ENCODE measurements at places on chromosomes 7 and 10.

DNA sequence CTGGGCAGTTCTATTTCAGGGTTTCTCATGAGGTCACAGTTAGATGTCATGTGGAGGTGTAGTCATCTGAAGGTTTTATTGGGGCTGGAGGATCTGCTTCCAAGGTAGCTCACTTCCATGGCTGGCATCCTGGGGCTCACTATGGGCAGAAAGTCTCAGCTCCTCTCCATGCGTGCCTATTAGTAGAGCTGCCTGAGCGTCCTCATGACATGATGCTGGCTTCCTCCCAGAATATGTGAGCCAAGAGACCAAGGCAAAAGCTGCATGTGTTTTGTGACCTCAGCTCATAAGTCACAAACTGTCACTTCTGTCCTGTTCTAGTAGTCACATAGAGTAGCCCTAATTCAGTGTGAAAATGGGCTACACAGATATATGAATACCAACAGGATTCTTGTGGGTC, 524.4 kb downstream of the SUGCT start:
- no peak for DNase-seq

DNA sequence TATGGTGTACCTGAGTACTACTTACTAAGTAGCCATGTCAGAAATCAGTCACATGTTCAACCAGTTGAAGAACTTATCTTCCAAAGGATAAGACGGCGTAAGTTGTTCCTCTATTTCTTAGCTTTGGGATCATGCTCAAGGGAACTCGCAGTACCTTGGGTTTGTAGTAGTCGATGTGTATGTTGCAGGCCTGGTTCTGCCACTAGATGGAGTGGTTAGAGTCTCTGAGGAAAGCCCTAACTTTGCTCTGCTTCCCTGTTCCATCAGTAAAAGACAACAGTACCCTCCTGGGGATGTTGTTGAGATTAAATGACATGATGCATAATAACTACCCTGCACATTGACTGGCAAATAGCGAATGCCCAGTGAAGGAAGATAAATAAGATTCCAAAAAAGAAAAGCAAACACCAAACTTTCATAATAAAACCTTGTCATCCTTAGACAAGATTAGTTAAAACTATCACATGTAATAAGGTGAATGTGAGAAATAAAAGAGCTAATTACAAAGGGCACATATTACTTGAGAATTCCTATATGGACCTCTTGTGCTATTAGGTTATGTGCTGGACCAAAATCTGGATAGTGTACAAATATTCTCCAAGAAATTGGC, 165.9 kb downstream of the ABCA13 start:
- no peak for DNase-seq

- no peak for DNase-seq
Measured at GRCh38 chr10:103833731-103834365, 21.5 kb downstream of the SH3PXD2A start.

GRCh38 chr7:17185690-17186070, 112.8 kb upstream of the AHR start:
- DNase-seq, result no peak

GRCh38 chr7:138563808-138564207, 103.7 kb downstream of the TRIM24 start:
- no peak for DNase-seq

DNA sequence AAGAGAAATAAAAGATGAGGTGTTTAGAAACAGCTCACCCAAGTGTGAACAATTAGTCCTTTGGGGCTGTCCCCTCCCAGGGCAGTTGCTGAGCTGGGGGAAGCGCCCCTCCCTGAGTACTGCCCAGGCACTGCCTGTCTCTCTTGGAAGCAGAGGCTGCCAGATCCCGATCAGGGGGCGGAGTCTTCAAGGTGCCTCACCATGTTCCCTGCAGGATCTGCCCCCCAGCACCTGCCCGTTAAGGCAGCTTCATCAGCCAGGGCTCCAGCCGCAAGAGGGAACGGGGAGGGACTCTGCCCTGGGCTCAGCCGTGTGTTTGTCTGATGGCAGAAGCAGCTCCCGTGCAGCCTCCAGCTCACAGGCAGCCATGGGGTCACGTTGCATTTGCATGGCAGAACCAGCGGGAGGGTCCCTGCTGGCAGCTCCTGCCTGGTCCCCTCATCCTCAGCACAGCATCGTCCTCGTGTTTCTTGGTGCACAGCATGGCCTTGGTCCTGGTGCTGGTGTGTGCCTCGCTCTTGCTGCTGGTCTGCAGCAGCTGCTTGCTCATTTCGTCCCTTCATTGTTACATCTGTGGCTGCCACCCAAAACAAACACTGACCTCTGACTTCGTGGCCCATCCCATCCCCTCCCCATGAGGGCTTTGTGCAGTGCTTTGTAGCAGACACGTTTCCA, 10.7 kb upstream of the DPYSL4 start:
- no peak for DNase-seq

DNA sequence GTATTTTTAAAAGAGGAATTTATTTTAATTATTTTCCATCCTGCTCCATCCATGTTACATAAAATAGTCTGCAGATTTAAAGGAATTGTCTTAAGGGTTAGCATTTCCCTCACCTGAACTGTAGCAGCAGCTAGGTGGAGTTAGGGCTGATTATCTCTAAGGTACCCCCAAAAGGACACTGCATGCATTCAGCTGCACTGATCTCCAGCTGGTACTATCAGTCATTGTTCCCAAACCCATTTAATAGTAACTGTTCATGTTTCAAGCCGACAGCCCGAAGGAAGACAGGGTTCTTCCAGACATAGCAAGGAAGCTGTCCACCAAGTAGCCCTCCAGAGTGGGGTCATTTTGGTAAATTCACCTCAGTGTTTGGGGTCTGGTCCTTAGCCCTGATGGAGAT, 48.7 kb downstream of the FAM171A1 start:
- DNase-seq, result no peak

DNA sequence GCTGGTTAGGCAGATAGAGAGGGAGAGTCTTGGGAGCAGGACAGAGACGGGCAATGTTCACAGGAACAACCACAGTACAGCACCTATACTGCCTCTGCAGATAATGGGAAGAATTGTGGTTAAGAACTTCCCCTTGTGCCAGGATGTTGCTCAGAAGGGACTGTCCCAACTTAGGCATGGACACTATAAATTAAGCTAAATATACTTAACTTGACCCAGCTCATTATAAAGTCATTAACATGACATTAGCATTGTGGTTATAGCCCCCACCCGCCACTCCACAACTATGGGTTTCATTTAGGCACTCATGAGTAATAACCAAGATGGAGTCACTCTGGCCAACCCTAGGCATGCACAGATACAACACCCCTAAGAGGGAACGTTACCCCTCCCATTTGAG, 310.9 kb upstream of the NRG3 start:
- no peak for DNase-seq

DNA sequence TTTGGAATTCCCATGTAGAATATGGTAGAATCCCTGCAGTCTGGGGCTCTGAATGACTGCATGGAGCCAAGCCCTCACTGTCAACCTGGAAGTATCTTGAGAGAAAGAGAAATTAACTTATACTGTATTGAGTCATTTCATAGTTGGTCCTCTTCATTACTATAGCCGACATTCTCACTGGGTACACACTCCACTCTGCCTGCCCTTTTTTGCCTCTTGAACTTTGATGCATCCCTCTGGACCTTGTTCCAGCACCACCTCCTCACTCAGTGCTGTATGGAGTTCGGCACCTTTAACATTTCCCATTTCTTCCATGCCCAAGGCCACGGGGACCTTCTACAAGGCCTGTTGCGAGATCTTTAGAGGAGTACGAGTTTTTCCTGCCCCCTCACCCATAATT, 4.6 kb upstream of the ARHGAP22 start:
- DNase-seq, result no peak

- DNase-seq, result no peak
Measured at GRCh38 chr10:60428387-60428737, 38.7 kb upstream of the ANK3 start.

- no peak for DNase-seq
Measured at GRCh38 chr10:73554721-73555120, 36.4 kb downstream of the USP54 start.

DNA sequence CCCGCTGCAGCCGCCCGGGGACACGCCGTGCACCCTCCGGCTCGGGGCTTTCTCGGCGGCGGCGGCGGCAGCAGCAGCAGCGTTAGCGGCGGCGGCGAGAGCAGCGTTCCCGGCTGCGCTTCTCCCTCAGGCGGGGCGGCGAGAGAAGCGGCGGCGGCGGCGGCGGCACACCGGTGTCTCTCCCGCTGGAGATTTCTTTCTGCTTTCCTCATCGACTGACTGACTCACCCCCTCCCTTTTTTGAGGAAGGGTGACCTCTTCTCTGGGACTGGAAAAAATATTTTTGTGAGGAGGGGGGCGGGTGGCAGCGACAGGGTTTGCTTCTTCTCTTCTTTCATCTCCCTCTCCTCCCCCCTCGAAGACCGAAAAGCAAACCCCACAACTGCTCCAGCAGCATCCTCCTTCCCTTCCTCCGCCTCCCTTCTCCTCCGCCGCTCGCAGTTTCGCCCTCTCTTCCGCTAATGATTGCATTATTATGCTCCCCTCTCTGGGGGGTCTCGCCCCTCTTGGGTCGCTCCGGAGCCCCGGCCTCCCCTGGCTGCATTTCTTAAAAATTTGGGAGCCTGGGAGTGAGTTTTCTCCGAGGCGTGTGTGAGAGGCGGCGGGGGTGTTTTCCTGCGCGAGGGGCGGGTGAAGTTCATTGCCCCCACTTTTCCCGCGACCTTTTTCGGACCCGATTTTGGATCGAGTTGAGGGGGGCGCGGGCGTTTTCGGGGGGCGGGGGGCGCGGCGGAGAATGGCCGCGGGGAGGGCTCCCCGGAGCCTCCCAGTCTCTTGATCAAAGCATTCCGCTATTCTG, 411 bp downstream of the AUTS2 start:
- no peak for DNase-seq

GRCh38 chr7:76371396-76371795, 12.6 kb upstream of the YWHAG start:
- no peak for DNase-seq

DNA sequence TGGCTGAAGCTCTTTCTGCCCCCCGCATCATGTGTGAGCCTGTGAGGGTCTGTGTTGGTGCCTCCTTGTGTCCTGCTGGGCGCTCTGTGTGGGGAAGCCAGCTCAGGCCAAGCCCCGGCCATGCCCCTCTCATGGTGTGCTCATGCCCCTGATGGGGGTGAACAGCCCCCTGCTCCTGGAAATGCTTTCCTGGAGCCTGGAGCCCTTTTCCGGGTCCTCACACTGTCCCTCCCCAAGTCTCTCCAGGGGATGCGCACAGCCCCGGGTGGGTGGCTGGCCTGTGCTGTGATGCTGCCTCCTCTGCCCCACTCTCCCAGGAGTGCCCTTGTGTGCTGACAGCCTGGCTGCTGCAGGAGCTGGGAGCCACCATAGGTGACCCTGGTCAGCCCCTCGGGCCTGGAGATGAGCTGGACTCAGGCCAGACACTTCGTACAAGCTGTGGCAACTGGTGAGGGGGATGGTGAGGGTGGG, 20.8 kb upstream of the ZNF862 start:
- no peak for DNase-seq

DNA sequence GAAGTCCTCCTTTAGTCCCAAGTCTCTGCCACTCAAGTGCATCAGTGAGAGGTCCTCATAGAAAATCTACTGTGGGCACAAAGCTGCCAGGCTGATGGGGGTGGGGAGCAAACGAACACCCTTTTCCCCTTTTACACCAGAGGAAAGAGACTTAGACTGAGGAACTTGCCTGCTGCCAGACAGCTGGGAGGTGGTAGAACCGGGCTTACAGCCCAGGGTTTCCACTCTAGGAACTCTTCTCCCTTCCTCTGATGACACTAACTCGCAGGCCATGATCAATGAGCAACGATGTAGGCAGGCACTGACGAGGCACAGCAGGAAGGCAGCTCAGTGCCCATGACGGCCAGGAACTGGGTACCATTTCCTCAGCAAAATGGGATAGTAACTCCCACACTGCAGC, 11.0 kb upstream of the SH2D4B start:
- no peak for DNase-seq

- DNase-seq, result no peak
Measured at GRCh38 chr7:44712012-44712411, 36.6 kb upstream of the ZMIZ2 start.

DNA sequence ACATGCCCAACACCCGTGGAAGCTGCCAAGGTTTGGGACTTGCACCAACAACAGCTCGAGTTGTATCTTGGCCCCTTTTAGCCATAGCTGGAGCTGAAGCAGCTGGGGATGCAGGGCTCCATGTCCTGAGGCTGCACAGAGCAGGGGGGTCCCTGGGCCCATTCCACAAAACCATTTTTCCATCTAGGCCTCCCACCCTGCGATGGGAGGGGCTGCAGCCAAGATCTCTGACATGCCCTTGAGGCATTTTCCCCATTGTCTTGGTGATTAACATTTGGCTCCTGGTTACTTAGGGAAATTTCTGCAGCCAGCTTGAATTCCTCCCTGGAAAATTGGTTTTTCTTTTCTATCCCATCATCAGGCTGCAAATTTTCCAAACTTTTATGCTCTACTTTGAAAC, 637.8 kb upstream of the VSTM2A start:
- no peak for DNase-seq

DNA sequence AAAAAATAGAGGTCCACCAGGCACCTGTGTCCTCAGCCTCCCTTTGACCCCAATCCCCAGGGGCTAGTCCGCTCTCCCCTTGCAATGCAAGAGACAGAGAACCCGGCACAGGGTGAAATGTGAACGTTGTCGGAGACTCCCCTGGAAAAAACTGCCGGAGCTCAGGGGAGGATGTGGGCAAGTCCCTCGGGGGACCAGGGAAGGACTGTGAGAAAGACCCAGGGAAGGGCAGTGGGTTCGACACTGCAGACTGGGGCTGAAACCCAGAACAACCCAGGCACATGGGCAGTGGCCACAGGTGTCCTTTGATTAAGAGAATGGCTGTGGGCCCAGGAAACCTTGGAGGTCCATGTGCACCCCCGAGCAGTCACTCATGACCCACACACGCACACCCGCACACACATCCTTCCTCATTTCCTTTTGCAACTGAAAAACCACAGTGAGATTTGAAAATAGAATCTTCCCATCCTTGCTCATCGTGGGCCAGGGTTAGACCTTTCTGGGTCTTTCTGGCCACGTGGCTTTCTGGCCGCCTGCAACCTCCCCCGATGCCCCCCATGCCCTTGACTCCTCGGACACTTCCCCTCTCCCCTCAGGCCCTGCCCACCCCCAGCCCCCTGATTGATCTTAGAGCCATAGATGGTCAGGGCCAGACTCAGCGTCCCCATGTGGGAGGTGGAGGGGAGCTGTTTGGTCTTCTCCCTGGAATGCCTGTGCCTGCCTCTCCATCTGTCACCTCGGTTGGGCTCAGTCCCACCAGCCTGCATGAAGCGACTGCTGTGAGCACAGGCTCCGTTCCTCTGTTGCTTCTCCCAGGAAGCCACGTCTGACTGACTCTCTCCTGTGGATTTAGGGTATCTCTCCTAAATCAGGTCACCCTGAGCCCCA, 7.9 kb downstream of the LAT2 start:
- no peak for DNase-seq

DNA sequence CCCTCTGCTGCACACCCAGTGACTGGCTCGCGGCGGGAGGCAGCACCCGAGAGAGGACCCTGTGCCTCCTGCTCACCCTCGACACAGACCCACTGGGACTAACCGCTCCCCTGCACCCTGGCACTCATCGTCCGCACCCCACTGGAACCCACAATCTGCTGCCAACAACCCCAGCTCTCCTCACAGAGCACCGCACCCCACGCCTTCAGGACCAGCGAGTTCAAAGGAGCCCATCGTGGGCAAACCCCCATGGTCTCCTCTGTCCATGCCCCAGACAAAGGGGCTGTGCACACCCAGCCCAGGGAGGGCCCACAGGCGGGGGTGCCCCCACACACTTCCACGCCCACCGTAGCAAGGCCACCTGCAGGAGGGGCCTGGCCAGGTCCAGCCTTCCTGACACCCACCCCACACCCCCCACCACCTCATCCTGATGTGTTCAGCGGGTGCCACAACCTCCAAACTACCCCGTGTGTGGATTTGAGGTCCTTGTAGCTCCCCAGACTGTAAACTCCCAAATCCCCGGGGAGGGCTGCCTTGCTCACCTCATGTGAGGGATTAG, 14.0 kb downstream of the RASGEF1A start:
- DNase-seq, result peak; percentile 50

Measured in activated effector memory CD4-positive, alpha-beta T cell treated with anti-CD3 and anti-CD28 coated beads, Interleukin-2, amount 50 U/mL, for 16 hours (primary cell).